CD4-positive, alpha-beta T cell treated with Interleukin-21 for 1 hour (primary cell): ENCODE measurements at places on chromosomes 5 and 9.

- DNase-seq: no peak
Observed at GRCh38 chr5:143244000-143244736, 159.3 kb downstream of the NR3C1 start.

- no peak for DNase-seq
Observed at GRCh38 chr5:22835686-22836085, 17.5 kb downstream of the CDH12 start.

DNA sequence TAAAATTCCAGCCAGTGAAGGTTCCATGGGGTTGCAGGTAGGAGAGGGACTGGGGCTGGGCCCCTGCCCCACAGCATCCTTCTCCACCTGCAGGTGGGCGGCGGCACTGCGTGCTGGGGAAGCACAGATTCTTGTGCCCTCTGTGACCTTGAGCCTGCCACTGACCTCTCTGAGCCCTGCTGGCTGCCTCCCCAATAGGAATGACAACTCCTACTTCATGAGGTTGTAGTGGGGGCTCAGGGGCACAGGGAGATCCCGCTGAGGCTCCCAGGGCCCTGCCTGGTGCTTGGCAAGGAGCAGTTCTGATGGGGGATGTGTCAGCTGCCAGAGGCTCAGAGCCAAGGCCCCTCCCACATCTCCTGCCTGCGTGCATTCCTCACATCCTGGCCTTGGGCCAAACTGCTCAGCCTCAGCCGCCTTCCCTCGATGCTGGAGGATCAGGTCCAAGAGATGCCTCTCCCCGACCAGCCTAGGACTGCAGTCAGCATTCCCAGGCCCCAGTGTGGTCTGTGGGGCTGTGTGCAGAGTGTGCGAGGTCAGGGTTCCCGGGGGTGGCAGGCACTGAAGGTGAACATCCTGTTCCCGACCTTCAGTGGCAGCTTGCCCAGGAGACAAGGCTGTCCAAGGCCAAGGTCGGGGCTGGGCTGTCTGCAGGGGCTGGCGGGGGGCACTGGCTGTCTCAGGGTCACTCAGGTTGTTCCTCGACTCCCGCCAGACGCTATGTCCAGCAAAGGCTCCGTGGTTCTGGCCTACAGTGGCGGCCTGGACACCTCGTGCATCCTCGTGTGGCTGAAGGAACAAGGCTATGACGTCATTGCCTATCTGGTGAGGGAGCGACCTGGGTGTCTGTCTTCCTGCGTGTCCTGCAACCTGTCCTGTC lies 7.0 kb downstream of the ASS1 start:
- DNase-seq: no peak

- DNase-seq: no peak
Observed at GRCh38 chr9:93536167-93536566, 40.2 kb upstream of the PHF2 start.

- DNase-seq: no peak
Observed at GRCh38 chr5:30607301-30607894, 586.1 kb upstream of the CDH6 start.

- peak; percentile 27 for DNase-seq
Observed at GRCh38 chr9:88179062-88179521, 40.8 kb upstream of the SPATA31C2 start.

- DNase-seq: no peak
Observed at GRCh38 chr5:175354964-175355363, 89.0 kb downstream of the DRD1 start.

GRCh38 chr5:91058575-91058974 lies 324.5 kb downstream of the ARRDC3 start:
- no peak for DNase-seq

- DNase-seq: no peak
Observed at GRCh38 chr9:126465977-126466376, 139.3 kb downstream of the MVB12B start.

DNA sequence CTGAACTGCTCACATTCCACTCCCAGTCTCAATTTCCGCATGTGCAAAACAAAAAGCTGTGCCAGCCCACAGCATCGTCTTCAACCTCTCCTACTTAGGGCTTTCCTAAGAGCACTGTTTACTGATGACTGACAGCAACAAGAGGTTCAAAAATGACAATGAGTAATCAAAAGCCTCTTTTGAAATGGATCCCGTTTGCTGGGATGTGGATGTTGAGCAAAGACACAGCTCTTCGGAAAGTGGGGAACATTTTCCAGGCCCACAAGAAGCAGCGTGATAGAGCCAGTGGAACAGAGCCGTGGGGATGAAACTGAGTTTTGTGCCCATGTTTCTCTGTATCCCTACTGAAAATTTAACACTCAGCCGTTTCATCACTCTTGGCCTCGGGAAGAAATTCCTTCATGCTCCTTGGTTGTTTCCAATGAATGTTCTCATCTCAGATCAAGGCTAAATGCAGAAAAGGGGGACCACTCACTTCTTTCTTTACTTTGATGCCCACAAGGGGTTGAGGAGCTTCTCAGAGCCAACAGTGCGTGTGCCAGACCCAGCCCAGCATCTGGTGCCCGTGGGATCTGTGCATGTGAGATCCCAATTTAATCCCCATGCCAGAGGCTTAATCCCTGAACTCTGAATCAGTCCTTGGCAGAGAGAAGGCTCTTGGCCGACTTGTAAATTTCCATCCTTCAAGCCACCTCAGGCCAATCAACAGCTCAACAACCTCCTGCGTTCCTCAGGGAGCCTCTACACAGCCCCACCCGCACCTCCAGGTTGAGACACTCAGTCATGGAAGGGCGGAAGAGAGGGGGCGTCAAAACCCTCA lies 230.2 kb upstream of the DAPK1 start:
- no peak for DNase-seq

- DNase-seq: no peak
Observed at GRCh38 chr9:130333041-130333711, 67.6 kb downstream of the HMCN2 start.

DNA sequence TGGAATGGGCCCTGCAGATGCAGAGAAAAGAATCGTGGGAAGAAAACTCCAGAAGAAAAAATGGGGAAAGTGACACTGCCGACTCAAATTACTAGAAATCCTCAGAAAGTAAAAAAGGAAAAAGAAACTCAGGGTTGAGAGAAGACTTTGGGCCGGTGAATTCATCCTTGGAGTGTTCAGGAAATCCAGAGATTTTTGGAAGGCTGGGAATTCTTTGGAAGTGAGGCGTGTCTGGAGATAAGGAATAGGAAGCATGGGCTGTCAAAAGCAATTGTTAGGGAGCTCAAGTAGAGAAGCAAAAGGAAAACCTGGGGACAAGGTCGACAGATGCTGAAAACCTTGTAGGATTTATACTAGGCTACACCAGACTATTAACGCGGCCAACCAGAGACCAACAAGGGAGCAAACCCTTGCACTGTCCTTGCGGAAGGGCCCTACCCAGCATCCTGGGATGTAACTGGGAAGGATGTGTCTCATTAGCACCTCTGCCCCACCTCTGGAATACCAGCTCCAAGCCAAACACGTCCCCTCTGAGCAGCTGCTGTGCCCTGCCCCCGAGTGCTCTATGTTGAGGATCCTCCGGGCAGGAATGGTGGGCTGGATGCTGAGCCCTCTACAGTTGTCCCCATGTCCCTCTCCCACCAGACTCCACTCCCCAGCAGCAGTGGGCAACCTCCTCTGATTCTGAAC lies 11.6 kb downstream of the DAB2IP start:
- DNase-seq: no peak

DNA sequence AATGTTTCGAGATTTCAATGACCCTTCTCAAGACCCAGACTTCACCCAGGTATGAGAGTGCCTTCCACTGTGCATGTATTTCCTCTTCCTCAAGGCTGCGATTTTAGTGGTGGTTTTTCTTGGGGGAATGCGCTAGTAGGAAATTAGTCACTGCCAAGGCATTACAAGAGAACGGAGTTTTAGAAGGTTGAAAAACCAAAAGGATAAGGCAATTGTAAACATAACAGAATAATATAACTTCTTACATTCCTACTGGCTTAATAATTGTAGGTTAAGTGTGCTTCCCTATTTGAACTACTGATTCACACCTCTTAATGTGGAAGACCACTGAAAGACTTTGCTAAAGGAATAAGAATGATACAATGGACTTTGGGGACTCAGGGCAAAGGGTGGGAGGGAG lies 38.9 kb downstream of the ACO1 start:
- DNase-seq: no peak

DNA sequence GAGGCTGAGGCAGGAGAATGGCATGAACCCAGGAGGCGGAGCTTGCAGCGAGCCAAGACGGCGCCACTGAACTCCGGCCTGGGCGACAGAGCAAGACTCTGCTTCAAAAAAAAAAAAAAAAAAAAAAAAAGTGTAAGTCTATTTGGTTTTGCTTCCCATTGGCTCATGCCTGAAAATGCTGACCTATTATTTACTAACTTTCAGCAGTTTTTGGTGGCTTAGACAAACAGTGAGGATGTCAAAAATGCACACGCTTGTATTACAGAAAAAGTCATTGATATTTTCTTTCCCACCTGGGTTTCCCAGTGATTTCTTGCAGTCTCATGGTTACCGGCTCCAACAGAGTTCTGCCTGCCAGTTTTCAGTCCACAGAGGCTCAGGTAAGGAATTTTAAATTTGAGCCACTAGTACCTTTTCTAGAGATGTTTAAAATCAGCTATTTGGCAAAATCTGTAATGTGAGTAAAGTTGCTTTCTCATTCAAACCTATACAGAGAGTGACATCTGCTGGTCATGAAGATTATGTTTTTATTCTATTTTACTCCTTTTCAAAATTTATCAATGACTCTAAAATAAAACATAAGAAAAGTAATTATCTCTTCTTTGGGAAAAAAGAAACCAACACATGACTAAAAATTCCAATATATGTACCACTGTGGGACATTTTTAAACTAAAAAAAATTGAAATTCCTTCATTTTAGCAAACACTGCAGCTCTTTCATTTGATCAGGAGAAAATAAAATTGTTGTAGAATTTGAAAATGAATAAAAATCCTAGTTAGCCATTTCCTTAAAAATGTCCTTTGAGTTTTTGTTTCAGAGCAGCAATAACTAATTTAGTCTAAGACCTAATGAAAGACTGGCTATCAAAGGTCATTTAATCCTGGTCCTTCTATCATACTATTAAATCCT lies 8.8 kb downstream of the FAM200C start:
- peak; percentile 7 for DNase-seq

GRCh38 chr5:33260098-33260497 lies 180.7 kb upstream of the TARS1 start:
- DNase-seq: no peak

GRCh38 chr9:116928289-116928688 lies 241.2 kb downstream of the TRIM32 start:
- no peak for DNase-seq

DNA sequence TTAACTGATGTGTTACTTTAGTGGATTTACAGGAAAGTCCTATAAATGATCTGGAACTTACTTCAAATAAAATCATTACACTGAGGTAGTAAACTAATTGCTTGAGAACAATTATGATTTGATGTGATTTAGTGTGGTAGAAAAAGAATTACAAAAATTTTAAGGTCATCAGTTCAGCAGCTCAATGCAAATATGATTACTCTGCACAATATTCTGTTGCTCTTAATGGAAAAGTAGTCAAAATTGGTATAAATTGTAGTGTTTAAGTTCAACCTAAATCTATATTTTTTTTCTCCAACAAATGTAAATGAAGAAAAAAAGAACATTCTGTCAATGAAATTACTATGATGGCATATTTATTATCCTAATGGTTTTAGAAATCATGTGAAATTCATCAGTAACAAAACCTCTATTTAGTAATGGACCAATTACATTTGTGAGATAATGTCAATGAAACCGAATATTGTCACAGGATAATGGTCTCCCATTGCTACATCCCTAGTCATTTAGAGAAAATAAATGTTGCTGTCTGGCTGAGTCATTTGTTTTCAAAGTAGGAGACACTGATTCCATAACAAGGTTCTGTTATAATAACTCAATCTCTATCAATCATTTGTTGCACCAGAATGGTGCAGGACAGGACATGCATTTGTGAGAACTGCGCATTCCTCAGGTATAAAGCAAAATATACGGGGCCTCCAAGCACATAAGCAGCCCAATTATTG lies 177.1 kb downstream of the NFIB start:
- DNase-seq: no peak

GRCh38 chr9:98916660-98917059 lies 27.0 kb upstream of the COL15A1 start:
- DNase-seq: no peak

DNA sequence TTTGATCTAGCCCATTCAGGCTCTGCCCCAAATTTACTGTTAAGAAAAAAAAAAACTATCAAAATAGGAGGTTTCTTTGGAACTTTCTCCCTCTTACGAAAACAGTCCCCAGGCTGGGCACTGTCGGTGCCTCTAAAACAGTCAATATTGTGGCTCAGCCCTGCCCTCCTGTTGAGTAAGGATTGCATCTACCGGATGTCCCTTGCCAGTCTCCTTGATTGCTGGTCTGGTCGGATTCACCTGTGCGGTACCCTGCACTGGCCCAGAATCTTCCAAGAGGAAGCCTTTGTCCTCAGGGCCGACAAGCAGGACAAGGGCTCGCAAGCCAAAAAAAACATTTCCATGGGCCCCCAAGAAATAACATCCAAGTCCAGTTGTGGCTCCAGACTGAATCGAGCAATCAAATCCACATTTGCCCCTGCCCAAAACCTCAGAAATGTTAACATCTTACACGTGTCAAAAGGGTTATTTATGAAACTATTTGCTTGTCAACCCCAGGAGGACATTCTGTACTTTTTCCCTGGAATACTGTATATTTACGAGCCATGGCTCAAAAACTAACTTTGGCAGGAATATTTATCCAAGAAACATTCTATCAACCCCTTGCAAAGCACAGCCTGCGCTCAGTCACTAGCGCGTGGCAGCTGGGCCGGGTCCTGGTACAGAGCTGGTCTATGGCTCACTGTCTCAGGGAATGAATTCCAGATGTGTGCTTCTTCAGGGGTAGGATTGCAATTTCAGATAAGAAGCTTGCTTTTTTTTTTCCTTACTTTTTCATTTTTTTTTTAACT lies 129.2 kb upstream of the ADRA1B start:
- no peak for DNase-seq

DNA sequence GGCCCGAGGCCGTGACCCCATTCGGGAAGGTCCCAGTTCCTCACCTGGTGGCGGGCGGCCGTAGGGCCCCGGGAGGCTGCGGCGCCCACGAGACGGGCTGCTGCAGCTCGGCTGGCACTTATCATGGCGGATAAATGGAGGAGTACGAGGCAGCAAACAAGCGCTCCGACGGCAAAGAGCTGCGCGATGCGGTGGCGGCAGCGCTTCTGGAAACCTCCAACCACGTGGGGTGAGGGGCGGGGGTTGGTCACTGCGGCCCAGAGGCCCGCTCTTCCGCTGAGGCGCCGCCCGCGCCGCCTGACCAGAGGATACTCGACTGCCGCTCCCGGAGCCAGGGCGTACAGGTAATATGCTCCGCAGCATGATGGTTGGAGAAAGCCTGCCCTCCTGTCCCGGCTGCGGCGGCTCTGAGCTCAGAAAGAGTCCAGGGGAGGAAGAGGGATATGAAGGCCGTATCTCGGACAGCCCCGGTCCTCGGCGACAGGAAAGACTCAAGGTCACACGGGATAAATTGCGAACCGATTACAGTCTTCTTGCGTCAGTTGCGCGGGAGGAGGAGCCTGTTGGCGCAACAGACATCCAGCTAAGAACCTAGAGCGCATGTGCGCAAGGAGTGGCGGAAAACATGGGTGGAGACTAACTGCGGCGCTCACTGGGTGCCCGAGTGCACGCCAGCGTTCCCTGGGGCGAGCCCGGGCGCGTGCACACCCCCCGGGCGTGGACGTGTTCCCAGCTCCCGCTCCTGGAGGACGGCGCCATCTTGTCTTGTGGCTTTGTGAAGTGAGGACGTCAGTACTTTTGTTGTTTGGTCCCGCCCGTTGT lies at the start of gene HSPA9:
TSS of gene HSPA9 (minus strand) at position 208 of the 822 bp plus-strand sequence. CDS start at position 125, 83 bp downstream.
- DNase-seq: peak; percentile 99
